ENCODE measurements at places on chromosomes 13 and 19. TPM values are rescaled to one million over a fixed set of nuclear protein-coding genes. Genes with fewer than 3 reads are reported as not detected.

- DNase-seq = no peak
Measured at GRCh38 chr19:31226151-31226935, 122.9 kb downstream of the TSHZ3 start.

DNA sequence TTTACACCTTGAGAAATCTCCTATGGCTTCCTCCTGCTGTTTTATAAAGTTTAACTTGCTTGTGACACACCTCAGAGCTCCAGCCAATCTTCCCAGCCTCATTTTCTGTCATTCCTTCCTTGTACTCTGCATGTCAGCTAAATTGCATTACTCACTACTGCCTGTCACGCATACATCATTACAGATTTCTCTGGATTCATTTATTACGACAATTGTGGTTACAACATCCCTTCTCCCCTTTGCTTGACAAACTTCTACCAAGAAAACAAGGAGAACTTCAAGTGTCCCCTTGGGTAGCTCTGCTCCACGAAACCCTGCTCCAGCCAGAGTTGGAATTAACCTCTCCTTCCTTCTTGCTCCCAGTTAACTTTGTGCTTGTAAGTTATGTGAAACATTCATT lies 22.0 kb upstream of the GPR18 start:
- DNase-seq = no peak

DNA sequence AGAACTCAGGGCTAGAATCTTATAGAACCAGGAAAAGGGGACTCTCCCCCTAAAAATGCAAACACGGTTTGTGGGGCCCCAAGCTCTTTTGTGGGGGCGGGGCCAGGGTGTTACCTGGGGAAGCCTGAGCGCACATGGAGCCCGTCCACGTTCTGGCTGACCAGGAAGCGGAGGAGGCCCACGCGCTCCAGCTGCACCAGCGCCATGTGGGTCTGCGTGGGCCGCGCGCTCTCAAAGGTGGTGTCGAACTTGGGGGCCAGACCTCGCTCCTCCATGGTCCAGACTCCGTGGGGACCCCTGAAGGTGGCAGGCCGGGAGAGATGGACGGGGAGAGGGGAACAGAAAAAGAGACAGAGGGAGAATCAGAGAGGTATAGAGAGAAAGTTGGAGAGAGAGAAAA lies 3.4 kb downstream of the SIRT6 start:
- no peak for DNase-seq

GRCh38 chr13:48112896-48113755 lies 18.2 kb upstream of the MED4 start:
- DNase-seq = no peak

Gene PSG6
- total RNA-seq = not detected

GRCh38 chr13:111539252-111539651 lies 218.8 kb downstream of the TEX29 start:
- DNase-seq = peak; percentile 62

- DNase-seq = no peak
Measured at GRCh38 chr13:58655086-58655485, 1023.5 kb downstream of the PCDH17 start.

Gene RDH8
- not detected for total RNA-seq

DNA sequence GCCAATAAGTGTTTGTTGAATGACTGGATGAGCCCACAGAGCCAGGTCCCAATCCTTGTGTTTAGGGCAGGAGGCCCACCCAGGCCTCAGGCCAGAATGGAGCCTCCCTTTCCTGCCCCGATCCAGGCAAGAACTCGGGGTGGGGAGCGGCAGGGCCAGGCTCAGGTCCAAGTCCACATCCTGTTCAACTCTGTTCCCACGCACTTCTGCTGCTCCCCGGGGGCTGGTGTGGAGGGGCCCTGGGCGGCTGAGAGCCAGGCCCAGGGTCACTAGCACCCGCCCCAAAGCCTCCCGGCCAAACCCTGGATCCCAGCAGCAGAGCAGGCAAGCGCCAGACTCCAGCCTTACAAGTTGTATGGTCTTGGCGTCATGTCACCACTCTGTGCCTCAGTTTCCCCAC lies 8.0 kb downstream of the ANGPTL8 start:
- peak; percentile 87 for DNase-seq

GRCh38 chr19:49793561-49793840 lies 19.6 kb downstream of the FUZ start:
- no peak for DNase-seq

- no peak for DNase-seq
Measured at GRCh38 chr13:20019043-20019442, 60.5 kb downstream of the ZMYM2 start.

GRCh38 chr13:107927557-107927956 lies 287.8 kb downstream of the LIG4 start:
- DNase-seq = no peak

DNA sequence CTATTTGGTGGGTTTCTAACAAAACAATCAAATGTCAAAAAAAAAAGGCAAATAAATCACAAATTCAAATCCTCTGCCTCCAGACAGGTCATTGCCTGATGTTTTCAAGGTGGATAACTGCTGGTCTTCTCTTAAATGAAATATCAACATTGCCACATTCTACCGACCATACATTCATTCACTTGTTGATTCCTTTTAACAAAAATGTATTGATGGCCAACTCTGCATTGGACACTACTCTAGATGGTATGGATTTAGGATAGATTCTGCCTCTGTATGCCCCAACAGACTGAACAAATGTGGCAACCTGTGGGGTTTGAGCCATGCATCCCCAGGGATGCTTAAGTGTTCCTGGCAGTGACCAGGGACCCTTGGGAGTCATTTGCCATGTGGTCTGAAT lies 87.6 kb upstream of the STK24 start:
- DNase-seq = no peak

DNA sequence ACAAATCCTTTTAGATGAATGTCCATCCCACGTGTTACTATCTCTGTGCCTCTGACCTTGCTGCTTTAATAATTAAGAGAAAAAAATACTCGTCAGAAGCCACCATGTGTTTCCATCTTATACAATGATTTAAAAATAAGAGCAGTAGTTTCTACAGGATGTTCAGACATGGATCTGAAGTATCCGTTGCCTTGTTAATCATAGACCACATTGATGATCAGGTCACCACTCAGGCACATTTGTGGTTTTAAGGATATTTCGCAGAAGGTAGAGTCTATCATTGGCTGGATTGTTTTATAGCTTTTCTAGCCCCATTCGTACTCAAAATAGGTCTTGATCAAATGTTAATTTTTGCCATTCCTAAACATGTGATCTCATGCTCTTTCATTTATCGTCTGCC lies 710.0 kb upstream of the ARGLU1 start:
- DNase-seq = no peak

- DNase-seq = no peak
Measured at GRCh38 chr19:47002106-47002766, 17.4 kb upstream of the NPAS1 start.
